ENCODE measurements at places on chromosomes 7 and 10. TPM values are rescaled to one million over a fixed set of nuclear protein-coding genes. Genes with fewer than 3 reads are reported as not detected.

Gene MLXIPL
- 4.5 TPM for total RNA-seq

Gene RNF148
- total RNA-seq, result 1.5 TPM

DNA sequence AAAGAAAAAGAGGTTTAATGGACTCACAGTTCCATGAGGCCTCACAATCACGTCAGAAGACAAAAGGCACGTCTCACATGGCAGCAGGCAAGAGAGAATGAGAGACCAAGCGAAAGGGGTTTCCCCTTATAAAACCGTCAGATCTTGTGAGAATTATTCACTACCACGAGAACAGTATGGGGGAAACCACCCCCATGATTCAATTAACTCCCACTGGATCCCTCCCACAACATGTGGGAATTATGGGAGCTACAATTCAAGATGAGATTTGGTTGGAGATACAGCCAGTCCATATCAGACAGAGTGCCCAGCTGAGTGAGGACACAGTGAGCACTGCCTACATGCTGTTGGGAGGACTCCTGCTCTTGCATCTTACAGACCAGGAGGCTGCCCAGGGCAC lies 148.4 kb downstream of the TEX36 start:
- DNase-seq, result no peak
- no peaks in the 10 kb centered on the region for H3K4me1 ChIP-seq
- H3K27me3 ChIP-seq, result no peaks in the 10 kb centered on the region
- no peaks in the 10 kb centered on the region for H3K36me3 ChIP-seq
- H3K27ac ChIP-seq, result no peak overlapping the region

- H3K27ac ChIP-seq, result no peak overlapping the region
- DNase-seq, result no peak
- H3K36me3 ChIP-seq, result no peaks in the 10 kb centered on the region
- no peak overlapping the region for H3K4me3 ChIP-seq
- no peaks in the 10 kb centered on the region for H3K4me1 ChIP-seq
Measured at GRCh38 chr10:97406064-97406463, 4.9 kb upstream of the RRP12 start.

GRCh38 chr10:87656431-87657072 lies 3.1 kb upstream of the PAPSS2 start:
- H3K36me3 ChIP-seq, result no peaks in the 10 kb centered on the region
- DNase-seq, result no peak
- H3K4me3 ChIP-seq, result no peak overlapping the region
- no peaks in the 10 kb centered on the region for H3K27me3 ChIP-seq
- H3K4me1 ChIP-seq, result no peaks in the 10 kb centered on the region

DNA sequence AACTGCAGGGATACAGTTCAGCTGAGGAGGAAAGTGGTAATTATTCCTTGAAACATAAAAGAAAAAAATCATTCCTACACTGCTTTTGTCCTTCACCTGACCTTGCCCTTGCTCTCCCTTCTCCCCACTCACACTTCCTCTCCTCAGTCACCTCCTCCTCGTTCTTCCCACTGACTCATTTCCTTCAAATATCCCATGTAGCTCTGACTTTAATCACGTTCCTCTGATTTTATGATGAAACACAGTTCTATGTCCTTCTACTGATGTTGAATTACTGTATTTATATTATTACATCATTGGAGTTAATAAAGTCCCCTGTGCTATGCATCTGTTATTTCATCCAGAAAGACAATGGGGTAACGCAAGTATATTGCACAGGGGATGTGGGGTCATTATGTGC lies 575.6 kb downstream of the POM121L12 start:
- no peak overlapping the region for H3K27ac ChIP-seq
- no peaks in the 10 kb centered on the region for H3K36me3 ChIP-seq
- no peak for DNase-seq
- H3K4me3 ChIP-seq, result no peak overlapping the region
- H3K27me3 ChIP-seq, result no peaks in the 10 kb centered on the region

Measured in aorta (tissue), 5 donors.